ENCODE measurements at places on chromosomes 2 and 18.

GRCh38 chr18:26819046-26819445, 46.5 kb downstream of the AQP4 start:
- no peak for DNase-seq

DNA sequence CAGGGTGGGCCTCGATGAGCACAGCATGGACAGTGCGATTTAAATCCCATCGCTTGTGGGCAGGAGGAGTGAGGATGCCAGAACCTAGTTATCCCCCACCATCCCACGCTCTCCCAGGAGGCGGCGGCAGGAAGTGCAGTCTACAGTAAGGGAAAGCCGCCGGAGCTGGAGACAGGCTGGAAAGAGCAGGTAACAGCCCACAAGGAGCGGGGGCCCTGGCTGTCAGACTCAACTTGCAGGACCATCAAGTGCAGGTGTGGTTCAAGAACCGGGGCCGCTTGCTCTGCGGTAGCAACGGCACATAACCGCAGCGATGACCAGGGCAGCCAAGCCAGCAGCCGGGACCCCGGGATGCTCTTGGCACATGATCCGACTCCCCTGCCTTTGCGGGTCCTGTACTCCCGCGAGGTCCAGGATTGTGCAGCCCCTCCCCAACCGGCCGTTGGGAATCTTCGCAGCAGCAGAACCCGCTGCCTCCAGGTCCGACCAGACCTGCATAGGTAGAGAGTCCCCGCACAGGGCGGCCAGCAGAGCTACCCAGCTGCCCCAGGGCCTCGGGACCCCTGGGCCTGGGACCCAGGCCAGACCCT, 82.1 kb downstream of the BIN1 start:
- DNase-seq = no peak

DNA sequence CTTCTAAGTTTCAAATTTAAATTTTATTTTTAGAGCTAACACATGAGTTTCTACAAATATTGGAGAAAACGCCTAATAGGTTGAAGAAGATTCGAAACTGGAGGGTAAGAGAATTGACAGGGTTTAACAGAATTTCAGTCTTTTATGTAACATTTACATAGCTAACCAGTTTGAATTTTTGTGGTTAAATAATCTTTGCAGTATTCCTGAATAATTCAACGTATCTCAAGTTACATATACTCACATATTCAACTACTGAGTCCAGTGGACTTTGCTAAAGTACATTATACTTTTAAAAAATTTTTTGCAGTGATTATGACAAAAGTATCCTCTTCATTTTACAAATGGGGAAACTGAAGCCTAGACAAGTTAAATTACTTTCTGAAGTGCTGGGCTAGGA, 34.0 kb downstream of the CCNT2 start:
- DNase-seq = no peak

GRCh38 chr2:85907671-85908157, 18.9 kb upstream of the ST3GAL5 start:
- DNase-seq = no peak

DNA sequence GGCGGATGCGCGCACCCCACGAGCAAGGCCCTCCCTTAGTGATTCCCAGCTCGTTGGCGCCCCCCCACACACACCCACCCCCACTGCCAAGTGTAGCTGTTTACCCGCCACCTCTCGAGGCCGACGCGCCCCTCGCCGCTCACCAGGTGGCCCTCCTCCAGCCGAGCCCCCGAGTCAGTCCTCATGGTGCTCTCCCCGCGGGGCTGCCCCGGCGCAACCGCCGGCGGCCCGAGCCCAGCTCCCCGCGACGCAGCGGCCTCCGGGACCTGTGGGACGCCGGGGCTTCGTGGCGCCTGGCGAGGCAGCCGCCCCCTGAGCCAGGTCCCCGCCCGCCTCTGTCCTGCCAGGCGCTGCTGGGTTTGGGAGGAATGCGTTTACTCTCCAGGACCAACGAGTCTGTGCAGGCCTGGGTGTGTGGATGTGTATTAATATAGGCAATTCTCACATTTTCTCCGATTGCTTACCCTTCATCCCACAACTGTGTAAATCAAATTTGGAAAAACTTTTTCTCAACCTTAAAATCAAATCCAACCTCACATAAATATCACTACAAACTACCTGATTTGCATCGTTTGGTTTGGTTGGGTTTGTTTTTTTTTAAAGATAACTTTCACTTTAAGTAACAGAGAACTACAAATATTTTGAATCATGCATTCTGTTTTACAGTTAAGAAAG, at the start of gene TMEM237:
Gene TMEM237 (minus strand): TSS at position 288 of the 675 bp plus-strand sequence. CDS start 103 bp downstream, at position 185.
- no peak for DNase-seq

GRCh38 chr2:218368621-218369153, 12.0 kb downstream of the CATIP start:
- DNase-seq = no peak

- DNase-seq = peak; percentile 67
These were observed 5.2 kb downstream of the ZFP36L2 start for GRCh38 chr2:43221124-43221762.

GRCh38 chr18:44853430-44853829, 172.7 kb downstream of the SETBP1 start:
- DNase-seq = no peak

DNA sequence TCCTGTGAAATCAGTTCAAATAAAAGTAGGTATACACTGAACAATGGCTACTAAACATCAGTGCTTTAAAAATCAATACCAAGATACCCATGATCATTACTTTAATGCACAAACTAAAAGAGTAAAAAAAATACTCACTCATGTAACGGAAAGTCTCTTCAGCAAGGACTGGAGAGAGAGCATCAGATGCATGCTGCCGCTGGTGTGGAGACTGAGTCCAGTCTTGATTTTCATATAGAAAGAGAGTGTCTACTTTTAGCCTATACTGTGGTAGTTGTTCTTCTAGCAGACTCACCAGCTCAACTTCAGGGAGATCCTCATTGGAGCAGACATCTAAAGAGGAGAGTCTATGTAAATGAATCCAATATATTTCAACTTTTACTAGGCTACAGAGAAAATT, 44.0 kb downstream of the TRAK2 start:
- DNase-seq = no peak

GRCh38 chr2:172442072-172442895, 14.9 kb downstream of the ITGA6 start:
- peak; percentile 50 for DNase-seq

- no peak for DNase-seq
These were observed 1.0 kb upstream of the FAM110C start for GRCh38 chr2:47346-47725.

GRCh38 chr2:237307474-237307873, 106.5 kb downstream of the COL6A3 start:
- DNase-seq = no peak
